Occipital lobe (tissue), 3 donors: ENCODE measurements at places on chromosomes 16 and 17. TPM values are rescaled to one million over a fixed set of nuclear protein-coding genes. Genes with fewer than 3 reads are reported as not detected.
A peak's percentile ranks its signal among the peaks of the same experiment; 100 is the strongest.

GRCh38 chr16:69329369-69330285 is 761 bp downstream of the PDF start:
- DNase-seq, result no peak

PCYT2 gene
- 24.5 TPM for total RNA-seq

- DNase-seq, result peak; percentile 62
These were observed 438 bp downstream of the GRN start for GRCh38 chr17:44345454-44346026.

PRKCB gene
- total RNA-seq, result 59.0 TPM

OR4D2 gene
- total RNA-seq, result not detected

- DNase-seq, result no peak
These were observed 150.8 kb upstream of the IRX3 start for GRCh38 chr16:54437401-54437800.
